ENCODE measurements at places on chromosomes 5 and 9.

DNA sequence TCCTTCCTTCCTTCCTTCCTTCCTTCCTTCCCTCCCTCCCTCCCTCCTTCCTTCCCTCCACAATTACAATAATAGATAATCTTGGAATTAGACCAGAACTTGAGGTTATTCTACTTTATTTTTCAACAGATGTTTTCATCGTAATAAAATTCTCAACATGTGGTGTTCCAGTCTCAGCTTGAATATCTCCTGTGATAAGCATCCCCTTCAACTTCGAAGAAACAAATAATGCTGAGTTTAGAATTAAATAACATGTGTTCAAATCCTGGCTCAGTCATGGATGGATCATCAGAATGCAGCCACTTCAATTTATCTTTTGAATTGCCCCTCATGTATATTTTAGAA lies 91.4 kb upstream of the PAPPA start:
- no peak for DNase-seq

DNA sequence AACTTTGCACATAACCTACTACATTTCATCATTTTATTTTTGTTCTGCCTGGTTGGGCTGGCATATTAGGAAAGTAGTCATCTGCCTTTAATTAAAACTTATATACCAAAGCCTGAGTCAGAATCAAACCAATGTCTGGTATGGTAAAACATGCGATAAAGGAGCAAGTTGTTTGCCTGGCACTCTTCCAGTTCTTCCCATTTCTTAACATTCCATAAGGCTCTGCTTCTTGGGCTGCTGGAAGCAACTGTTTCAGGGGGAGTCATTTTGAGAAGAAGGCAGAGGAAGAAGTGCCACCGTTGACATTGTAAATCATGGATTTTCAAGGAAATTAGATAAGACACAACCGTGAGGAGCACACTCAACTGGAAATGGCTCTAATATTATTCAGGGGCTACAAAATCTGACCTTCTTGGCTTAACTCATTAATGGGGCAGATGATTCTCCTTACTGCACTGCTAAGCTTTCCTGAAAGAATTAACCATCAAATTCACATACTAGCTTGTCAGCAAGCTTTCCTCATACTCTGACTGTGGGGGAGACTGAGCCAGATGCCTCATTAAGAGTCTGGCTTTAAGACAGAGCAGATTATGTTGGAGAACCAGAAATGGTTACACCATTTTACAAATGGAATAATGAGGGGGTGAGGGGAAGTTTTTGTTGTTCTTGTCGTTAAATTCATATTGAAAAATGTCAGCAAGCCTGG lies 391.0 kb downstream of the TMEM232 start:
- DNase-seq = no peak

DNA sequence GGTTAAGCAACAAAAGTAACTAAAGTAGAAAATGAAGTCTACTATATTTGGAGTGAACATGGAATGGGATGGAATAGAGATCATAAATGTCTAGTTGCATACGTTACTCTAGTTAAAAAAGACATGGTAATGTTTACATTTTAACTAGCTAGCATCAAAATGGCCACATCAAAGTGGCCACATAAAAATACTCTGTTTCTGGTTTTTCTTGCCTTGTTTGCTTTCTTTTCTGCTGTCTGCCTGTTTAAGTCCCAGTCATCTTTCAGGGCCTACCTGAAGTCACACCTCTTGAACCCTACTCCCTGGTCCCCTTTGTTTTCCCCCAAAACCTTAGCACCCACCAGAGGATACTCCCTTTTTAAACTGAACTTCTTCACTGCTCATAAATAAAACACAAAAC lies 6.4 kb upstream of the KIF2A start:
- no peak for DNase-seq

DNA sequence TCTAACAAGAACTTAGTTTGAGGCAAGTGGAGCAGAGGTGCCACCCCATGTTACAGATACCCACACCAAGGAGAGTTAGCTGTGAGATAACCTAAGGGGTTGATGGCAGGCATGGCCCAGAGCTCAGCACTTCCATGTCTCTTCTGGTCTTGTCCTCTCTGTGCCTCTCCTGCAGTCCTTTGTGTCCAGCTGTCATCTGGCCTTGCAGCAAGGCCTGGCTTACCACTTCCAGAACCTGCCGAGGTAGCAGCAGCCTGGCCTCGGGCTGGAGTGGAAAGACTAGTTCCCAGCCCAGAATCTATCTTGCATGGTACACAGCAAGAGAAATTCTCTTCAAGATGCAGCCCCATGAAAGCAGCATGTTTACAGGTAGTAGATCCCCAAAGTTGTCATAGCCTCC lies 41.5 kb downstream of the PIP5K1B start:
- DNase-seq = no peak

DNA sequence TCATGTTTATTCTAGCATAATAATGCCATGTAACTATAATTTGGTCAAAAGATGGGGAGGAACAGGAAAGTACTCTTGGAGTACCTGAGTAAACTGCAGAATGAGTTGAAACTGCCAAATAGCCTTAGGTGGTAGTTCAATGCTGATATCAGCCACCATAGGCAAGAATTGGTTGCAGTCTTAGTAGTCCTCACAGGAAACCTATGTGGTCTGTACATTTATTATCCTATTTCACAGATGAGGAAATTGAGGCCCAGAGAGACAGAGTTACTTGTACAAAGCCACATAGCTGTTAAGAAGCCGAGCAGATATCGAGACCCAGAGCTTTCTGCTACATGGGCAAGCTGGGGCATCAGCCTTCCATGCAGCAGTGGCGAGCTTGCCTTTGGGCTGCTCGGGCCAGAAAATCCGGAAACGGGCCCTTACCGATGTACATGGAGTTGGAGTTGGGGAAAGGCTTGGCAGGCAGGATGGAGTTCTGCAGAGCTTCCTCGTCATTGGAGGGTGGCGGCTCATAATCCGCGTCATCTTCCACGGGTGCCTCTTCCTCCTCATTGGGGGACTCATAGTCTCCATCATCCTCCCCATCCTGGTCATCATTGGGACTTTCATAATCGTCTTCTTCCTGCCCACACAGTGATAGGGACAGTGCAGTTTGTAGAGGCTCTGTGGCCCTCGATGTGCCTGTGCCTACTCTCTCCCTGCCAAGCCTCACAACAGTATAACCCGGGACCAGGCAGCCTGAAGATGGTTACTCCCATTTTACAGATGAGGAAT lies 27.1 kb downstream of the LCP2 start:
- DNase-seq = no peak

DNA sequence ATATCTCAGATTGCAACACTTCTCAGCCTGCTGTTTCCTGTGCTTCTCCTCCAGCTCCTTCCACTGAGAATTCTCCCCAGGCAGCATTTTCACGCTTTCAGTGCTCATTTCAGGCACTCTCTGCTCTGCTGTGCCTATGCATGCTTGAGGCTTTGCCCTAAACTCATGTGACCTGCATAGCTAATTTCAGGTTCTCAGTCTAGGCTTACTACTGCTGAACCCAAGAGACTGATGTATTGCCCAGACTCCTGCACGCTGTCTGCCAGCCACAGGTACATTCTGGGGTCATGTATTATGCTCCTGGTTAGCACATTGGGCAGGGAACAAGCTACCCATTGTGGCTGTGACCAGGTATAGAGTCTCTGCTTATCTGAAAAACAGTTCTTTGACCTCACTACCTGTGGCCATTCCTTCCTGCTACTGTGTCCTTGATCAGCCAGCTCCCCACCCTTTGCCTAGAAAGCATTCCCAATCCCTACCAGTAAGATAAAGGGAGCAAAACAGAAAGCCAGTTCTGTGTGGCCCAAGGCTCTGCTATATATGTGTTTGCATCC lies 34.7 kb downstream of the PIP5K1B start:
- DNase-seq = no peak

- no peak for DNase-seq
Observed at GRCh38 chr9:13166996-13167395, 112.5 kb downstream of the MPDZ start.

DNA sequence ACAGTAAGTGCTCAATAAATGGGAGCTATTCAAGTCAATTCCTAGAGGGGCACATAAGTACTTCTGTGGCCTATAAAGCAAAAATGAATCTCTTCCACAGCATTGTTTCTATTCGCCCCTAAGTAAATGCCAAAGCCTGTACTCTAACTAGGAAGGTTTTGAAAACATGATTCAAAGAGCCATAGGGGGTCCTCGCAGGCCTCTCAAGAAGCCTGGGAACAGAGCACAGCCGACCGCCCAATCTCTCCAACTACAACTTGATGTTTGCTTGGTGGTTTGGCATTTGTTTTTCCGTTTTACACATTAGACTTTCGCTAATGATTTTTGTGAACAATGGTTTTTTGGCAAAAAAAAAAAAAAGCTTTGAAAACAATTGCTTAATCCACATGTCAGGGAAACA lies 19.4 kb downstream of the EFNA5 start:
- DNase-seq = no peak

DNA sequence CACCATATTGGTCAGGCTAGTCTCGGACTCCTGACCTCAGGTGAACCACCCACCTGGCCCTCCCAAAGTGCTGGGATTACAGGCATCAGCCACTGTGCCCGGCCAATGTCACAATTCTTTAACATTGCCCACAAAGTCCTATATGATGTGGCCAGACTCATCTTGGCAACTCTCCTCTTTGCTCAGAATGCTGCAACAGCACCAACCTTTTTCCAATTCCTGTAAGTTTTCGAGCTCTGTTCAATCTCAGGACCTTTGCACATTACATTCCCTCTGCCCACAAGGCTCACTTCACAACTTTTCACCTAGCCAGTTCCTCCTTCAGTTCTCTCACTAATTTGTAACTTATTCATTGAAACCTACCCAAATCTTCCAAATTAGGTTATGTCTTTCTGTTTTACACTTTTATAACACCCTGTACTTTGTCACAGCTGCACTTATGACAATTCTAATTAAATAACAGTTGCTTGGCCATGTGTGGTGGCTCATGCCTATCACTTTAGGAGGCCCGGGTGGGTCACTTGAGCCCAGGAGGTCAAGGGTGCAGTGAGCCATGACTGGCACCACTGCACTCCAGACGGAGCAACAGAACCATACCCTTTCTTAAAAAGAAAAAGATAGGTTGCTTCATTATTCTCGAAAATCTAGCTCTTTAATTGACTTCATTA lies 30.9 kb upstream of the GLDC start:
- no peak for DNase-seq

- DNase-seq = no peak
Observed at GRCh38 chr5:139132515-139132914, 65.7 kb downstream of the SIL1 start.

DNA sequence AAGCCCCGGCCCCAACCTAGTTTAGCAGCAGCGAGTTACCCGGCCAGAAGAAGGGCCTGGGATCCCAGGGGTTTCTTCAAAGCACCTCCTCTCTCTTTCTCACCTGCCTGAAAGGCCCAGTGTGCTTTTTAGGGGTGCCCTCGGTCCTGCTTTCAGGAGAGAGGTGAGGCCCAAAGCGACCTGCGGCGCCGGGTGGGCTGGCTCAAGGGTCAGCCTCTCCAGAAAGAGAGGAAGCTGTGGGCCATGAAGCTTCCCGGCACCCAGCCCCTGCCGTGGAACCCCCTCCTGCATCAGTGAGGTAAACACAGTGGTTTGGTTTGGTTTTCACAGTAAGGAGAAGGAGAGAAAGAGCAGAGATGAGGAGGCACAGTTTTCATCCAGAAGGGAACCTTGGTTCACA lies 4.3 kb downstream of the FOXB2 start:
- DNase-seq = no peak

GRCh38 chr5:80225189-80225933 lies 30.5 kb downstream of the SERINC5 start:
- no peak for DNase-seq

GRCh38 chr5:159944056-159944600 lies 27.8 kb downstream of the ADRA1B start:
- no peak for DNase-seq

- DNase-seq = no peak
Observed at GRCh38 chr5:126982926-126983873, 47.2 kb downstream of the MARCHF3 start.

DNA sequence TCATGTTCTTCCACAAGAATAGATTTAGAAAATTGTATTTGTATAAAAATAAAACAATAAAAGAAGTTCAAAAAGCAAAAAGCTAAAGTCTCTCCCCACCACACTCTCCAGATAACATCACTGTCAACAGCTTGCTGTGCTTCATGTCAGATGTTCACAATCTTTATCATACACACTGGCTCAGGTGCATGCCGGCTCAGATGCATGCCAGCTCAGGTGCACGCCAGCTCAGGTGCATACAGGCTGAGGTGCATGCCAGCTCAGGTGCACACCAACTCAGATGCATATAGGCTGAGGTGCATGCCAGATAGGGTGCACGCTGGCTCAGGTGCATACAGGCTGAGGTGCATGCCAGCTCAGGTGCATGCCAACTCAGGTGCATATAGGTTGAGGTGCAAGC lies 26.5 kb downstream of the SEMA4D start:
- DNase-seq = no peak

DNA sequence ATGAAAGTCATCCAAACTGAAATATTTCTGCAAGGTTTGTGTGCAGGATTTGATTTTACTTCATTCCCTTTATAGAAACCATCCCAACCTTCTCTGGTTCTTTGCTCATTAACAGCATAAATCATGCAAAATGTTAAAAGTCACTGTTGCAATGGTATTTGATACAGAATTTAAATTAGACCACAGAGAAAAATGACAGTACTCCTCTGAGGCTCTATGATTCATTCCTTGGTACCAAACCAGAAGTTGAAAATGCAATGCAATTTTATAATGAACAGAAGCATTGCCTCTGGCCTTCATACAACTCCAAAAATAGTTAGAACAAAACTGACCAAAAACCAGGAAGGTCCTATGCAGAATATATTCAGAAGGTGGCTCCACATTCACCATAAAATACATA lies 607.1 kb downstream of the TLE1 start:
- DNase-seq = no peak

DNA sequence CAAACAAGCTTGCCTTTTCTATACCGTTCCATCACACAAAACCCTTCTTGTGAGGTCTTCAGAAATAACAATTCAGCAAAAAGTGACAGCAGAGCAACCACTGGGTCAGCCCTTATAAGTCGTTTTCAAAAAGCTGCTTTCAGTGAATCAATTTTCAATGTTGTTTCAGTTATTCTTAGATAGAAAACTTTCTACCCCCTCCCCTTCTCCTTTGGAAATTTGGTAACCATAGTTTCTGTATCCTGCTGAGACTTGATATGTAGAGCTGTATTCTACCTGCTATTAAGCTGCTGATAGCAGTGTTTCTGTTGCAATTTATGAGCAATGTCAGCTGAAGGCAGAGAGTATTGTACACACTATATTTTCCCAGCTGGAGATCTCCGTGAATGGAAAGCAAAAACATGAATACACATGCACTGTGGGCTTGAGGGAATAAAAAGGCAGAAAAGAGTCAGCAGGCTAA lies 75.7 kb downstream of the ZNF608 start:
- no peak for DNase-seq

GRCh38 chr5:6359555-6360322 lies 18.6 kb downstream of the MED10 start:
- no peak for DNase-seq

GRCh38 chr5:131814990-131815389 lies 18.2 kb upstream of the FNIP1 start:
- DNase-seq = no peak
